Neural progenitor cell (in vitro differentiated cells): ENCODE measurements at places on chromosomes 1 and 21. TPM values are rescaled to one million over a fixed set of nuclear protein-coding genes. Genes with fewer than 3 reads are reported as not detected.

DNA sequence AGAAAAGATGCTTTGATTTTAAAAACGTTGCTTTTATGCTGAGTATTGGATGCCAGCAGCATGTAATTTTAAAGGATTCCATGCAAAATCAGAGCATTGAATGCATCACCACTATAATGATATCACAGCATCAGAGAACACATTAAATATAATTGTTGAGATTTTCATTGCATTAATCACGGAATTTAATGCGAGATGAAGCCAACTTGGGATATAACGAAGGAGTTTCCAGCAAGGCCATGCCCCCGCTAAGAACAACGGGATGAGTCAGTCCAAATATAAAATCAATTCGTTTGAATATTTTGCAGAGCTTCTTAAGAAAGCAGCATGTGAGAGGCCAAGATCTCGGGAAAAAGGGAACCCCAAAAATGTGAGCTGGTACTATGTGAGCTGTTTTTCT is 423.4 kb upstream of the CHRM3 start:
- no peaks in the 10 kb centered on the region for H3K4me1 ChIP-seq
- DNase-seq = no peak
- H3K4me3 ChIP-seq = no peak overlapping the region
- no peak overlapping the region for H3K27ac ChIP-seq

DNA sequence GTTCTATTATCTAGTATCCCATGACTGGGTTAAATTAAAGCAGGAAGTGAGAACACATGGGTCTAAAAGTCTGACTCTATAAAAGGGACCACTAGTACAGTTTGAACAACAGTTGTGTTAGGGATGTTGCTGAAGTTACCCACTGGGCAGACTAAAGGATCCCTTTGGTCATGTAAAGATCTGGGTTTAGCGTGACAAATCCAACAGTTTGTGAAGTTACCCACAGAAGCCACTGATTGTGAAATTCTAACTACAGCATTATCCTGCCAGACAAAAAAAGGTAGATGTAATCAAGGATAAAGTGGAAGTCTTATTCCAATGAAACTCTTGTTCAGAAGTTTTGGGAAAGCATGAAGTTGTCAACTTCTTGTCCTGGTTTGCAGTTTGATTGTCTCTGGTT is 5.7 kb downstream of the QSOX1 start:
- H3K36me3 ChIP-seq = no peaks in the 10 kb centered on the region
- peaks cover 9% of the 10 kb centered on the region for H3K4me1 ChIP-seq
- H3K4me3 ChIP-seq = no peak overlapping the region
- DNase-seq = no peak
- H3K27ac ChIP-seq = no peak overlapping the region
- H3K27me3 ChIP-seq = peaks cover 16% of the 10 kb centered on the region

DNA sequence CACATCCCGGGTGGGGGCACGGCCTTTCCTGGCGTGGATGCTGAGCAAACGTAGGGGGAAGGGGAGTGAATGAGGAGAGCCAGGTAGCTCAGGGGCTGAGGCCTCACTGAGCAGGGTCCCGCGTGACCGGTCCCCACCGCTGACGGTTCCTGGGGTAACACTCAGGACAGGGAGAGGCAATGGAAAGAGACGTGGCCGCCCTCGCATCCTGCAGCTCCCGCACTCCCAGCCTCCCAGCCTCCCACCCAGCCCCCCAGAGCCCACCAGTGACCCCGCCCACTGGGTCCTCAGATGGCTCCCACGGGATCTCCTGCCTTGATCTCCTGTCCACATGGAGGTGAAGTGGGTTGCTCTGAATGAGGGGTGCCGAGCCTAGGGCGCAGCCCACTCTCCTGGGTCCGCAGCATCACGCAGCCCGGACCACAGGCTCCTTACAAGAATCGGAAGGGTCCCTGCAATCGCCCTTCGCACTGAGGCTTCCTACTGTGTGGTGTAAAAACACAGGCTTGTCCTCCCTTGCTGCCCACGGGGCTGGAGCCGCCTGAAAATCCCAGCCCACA is 2.4 kb downstream of the TSPEAR start:
- H3K4me3 ChIP-seq = peak overlapping the region; percentile 22
- peaks cover 65% of the 10 kb centered on the region for H3K4me1 ChIP-seq
- H3K27ac ChIP-seq = no peak overlapping the region

Gene LRRC53
- total RNA-seq = not detected in 2 replicates

Gene PIGR
- not detected in 2 replicates for total RNA-seq

GRCh38 chr1:225914947-225915346 is 9.1 kb downstream of the PYCR2 start:
- no peak for DNase-seq
- peaks cover 10% of the 10 kb centered on the region for H3K27me3 ChIP-seq
- no peak overlapping the region for H3K4me3 ChIP-seq
- H3K4me1 ChIP-seq = no peaks in the 10 kb centered on the region
- H3K36me3 ChIP-seq = no peaks in the 10 kb centered on the region
- H3K27ac ChIP-seq = no peak overlapping the region

DNA sequence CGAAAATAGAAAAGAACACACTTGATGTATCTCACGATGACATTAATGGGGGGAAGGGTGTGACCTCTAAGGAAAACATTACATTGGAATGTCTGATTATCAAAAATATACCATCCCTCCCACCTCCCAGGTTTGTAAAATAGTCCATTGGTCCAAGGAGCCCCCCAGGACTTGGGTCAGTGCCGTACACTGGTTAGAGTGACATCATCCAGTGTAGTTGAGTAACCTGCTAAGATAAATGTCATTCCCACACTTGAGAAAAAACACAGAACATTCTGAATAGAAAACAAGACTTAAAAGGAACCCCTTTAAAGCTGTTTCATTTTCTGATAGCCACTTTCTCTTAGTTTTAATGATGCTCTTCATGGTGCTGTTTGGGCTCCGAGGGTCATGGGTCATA is 15.2 kb downstream of the DDX20 start:
- no peaks in the 10 kb centered on the region for H3K4me1 ChIP-seq
- no peak overlapping the region for H3K27ac ChIP-seq
- no peaks in the 10 kb centered on the region for H3K27me3 ChIP-seq
- H3K36me3 ChIP-seq = peaks cover 5% of the 10 kb centered on the region

Gene CR1L
- total RNA-seq = not detected in 2 replicates
